Lung (tissue), 17 donors: ENCODE measurements at places on chromosomes 1 and 21. TPM values are rescaled to one million over a fixed set of nuclear protein-coding genes. Genes with fewer than 3 reads are reported as not detected.
A peak's percentile ranks its signal among the peaks of the same experiment; 100 is the strongest.

The S100A7 gene
- not detected for polyA plus RNA-seq

DNA sequence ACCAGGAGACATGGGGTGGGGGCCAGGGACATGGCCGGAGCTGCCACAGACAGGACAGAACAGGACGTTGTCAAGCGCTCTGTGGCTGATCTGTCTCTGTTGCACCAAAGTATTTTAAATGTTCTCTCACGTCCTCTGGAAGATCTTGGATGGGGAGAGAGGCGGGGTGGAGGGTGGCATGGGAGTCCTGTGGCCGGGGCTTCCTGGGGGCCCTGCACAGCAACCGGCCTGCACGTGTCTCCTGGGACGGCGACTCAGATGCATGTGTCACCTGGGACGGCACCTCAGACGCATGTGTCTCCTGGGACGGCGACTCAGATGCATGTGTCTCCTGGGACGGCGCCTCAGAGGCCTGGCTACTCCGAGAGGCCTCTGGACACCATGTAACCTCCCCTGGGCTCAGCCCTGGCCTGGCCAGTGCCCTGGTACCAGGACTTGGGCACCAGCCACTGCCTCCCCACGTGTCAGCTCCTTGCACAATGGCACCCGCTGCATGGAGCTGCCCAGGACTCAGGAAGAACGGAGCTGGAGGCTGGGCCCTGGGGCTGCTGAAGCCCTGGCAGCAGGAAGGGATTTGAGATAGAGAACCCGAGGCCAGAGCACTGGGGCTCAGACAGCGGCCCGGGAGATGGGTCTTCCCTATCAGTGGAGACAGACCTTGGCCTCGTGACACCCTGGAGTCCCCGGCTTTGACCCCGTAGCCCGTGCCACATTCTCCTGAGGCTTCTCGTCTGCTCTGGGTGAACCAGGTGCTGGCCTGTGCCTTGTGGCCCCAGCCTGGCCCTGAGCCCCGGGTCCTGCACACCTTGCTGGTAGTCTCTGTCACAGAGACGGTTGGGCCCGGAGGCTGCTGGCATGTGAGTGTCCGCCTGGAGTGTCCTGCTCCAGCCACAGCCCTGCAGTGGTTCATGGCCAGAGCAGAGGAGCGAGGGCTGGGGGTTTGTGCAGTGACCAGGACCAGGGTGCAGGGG, 14.7 kb upstream of the SLC19A1 start:
- no peak for DNase-seq

GRCh38 chr1:197439708-197440280, 171.7 kb downstream of the CRB1 start:
- no peak for DNase-seq

GRCh38 chr21:44304877-44305293, 5.0 kb downstream of the PFKL start:
- DNase-seq: peak; percentile 64

GRCh38 chr1:173187671-173188237, 19.4 kb downstream of the TNFSF4 start:
- DNase-seq: no peak

DNA sequence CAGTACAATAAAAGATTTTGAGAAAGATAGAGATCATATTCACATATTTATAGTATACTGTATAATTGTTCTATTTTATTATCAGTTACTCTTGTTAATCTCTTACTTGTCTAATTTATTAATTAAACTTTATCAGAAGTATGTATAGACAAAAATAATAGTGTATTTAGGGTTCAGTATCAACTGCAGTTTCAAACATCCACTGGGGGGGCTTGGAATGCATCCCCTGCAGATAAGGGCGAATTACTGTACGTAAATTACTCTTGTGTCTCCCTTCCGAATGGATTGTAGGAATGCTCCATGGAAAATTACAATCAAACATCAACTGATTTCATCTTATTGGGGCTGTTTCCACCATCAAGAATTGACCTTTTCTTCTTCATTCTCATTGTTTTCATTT, at the start of gene OR2L8:
OR2L8 (plus strand) TSS at position 301 of the 400 bp plus-strand sequence; CDS start at position 301, 0 bp downstream.
- no peak for DNase-seq
